ENCODE measurements at places on chromosomes 5 and 9. TPM values are rescaled to one million over a fixed set of nuclear protein-coding genes. Genes with fewer than 3 reads are reported as not detected.

Gene ANKRD20A1
- total RNA-seq = 1.3 TPM

Gene EIF4EBP3
- 3.6 TPM for total RNA-seq

Gene LCN12
- total RNA-seq = 0.81 TPM

Gene PAPPA
- total RNA-seq = 33.6 TPM

Gene HEMGN
- not detected for total RNA-seq

Gene LCN9
- total RNA-seq = not detected

Gene PALM2AKAP2
- total RNA-seq = 0.49 TPM

Gene TMC1
- 0.20 TPM for total RNA-seq

Gene TMEM171
- 7.2 TPM for total RNA-seq

Gene EQTN
- not detected for total RNA-seq

Gene COL5A1
- 39.0 TPM for total RNA-seq

Measured in A549 treated with RU486 at 1 μM for 4 hours (cell line).